ENCODE measurements at places on chromosomes 3 and 15. TPM values are rescaled to one million over a fixed set of nuclear protein-coding genes. Genes with fewer than 3 reads are reported as not detected.

CLDN16 gene
- 1.3 TPM for total RNA-seq

ANKDD1A gene
- 4.5 TPM for total RNA-seq

KPNA4 gene
- 32.0 TPM for total RNA-seq

ARGFX gene
- total RNA-seq = not detected

CFAP91 gene
- 0.48 TPM for total RNA-seq

GASK1A gene
- total RNA-seq = 0.48 TPM

TF gene
- total RNA-seq = under 0.01 TPM

CD86 gene
- under 0.01 TPM for total RNA-seq

LZTFL1 gene
- total RNA-seq = 11.7 TPM

ARID3B gene
- total RNA-seq = 2.8 TPM

Measured in tracheal epithelial cell (primary cell).